ENCODE measurements at places on chromosomes 2 and 18.

GRCh38 chr2:152127628-152128027, 28.8 kb upstream of the CACNB4 start:
- no peak for DNase-seq

DNA sequence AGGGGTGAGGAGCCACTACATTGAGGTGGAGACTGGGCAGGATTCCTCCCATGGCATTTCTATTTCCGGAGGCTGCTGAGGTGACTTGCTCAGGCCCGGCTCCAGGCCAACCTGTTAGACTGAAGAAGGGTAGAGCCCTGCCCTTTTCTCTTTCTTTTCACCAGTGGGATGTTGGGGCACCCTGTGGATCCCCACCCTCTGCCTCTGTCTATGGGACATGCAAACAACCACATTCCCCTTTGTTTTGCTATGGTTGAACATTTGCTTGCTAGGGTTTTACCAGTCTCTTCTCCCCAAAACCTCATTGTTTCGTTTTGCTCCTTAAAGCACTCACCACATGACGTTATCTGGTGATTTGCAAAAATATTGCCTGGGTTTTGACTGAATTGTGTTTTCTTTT, 183.3 kb downstream of the ARL4C start:
- no peak for DNase-seq

DNA sequence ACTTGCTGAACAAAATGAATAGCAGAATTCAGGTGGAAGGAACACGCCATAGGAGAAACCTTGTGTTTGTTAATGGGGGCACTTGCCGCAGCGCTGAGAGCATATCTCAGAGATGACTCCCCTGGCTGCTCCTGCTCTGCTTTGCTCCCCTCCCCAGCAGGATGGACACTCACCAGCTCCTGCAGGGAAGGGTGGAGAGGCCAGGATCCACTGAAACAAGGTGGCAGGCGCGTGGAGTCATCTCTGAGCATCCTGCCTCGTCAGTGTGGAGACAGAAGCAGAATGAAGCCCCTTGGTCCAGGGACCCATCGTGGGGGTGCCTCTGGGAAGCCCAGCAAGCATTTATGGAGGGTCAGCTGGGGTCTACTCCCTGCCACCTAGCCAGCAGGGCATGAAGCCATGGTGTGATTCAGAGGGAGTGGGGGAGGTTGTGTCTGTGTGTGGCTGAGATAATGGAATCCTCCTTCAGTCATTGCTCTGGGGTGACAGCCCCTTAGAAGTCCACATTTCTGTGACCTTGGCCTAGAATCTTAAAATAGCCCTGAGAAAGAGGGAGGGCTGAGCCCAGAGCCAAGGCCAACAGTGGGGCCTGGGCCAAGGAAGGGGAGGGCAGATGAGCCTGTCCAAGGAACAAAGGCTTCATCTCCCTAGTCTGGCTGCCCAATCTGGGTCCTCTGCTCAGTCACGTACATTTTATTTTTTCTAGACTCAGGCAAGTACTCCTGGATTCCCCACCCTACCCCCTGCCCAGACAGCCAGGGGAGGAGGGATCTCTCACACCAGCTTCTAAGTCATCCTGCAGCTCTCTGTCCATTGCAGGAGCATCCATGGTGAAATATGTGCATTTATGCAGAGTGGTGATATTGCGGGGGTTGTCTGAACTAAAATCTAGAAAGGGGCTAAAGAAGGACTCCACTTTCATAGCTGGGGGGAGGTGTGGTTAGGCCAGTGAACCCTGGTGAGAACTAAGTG, 215.4 kb downstream of the ZBTB7C start:
- DNase-seq, result no peak

GRCh38 chr2:204143216-204144014, 206.9 kb downstream of the ICOS start:
- DNase-seq, result no peak

DNA sequence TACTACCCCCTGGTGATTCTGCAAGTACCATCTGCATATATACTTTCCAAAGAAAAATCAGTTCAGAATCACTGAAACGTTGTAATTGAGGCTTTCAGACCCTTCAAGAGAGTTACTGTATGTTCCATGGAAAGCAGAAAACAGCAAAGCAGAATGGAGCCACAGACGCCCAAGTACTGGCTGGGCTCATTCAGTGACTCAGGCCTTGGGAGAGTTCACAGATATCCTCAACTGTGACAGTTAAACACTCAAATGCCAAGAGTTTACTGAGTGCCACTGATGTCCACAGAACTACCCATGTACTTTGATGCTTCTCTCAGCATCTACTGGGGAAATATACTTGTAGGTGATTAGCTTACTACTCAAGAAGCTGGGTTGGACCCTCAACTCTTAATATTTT, 303.4 kb downstream of the TCF4 start:
- DNase-seq, result no peak

DNA sequence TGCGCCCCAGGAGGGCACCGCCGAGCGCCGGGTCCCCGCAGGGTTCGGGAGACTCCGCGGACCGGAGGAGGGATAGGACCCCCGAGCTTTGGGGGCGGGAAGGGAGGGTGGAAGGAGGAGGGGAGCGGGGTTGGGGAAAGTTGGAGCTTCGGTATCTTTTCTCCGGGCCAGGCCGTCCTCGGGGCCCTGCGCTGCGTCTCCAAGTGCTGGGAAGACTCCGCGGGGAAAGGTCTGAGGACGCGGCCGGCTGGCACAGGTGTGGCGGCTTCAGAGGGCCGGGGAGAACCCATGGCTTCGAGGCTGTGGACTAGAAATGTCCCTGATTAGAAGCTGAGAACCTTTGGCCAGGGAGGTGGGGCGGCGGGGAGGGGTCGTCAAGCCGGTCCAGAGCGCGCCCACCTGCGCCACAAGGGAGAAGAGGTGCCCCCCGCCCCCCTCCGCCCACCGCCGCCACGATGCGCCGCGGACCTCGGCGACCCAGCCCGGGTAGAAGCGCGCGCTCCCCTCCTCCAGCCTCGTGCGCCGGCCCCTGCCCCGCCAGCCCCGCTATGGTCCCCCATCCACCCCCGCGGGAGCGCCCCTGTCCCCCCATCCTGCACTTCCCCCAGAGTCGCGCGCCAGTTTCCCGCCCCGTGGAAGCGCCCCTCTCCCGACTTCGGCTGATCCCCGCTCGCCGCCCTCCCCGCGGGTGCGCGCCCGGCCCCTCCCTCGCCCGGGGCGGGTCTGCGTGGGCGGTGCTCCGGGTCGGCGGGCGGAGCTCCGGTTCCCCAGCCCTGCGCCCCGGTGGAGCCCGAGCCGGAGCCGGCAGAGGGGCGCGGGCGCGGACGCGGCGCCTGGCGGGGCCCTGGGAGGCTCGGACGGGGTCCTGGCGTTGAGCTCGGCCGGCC, at the start of gene SNTG2:
Gene SNTG2, plus strand, starts transcription at position 770 of the 887 bp plus-strand sequence. CDS start 148 bp downstream, outside the sequence.
- no peak for DNase-seq

DNA sequence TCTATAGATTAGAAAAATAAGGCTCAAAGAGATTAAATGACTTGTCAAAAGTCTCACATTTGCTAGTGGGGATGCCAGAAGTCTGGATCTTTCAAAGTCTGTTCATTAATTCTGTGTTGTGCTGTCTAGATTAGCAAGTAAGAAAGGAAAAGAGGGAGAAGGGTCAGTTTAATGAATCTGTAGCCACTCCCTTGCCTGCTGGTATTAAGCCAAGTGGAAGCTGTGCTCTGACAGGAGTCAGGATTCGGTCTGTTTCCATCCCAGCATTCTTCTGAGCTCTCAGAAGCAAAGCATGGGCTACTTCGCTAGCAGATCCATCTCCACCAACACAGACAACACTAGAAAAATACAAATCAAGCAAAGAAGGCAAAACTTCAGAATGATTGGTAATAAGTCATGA, 98.5 kb downstream of the CERKL start:
- no peak for DNase-seq

- DNase-seq, result no peak
Measured at GRCh38 chr2:164275659-164276058, 345.6 kb downstream of the GRB14 start.

- DNase-seq, result no peak
Measured at GRCh38 chr2:55200416-55200815, 31.7 kb downstream of the CLHC1 start.

GRCh38 chr2:206993396-206993911, 54.1 kb downstream of the CPO start:
- no peak for DNase-seq

DNA sequence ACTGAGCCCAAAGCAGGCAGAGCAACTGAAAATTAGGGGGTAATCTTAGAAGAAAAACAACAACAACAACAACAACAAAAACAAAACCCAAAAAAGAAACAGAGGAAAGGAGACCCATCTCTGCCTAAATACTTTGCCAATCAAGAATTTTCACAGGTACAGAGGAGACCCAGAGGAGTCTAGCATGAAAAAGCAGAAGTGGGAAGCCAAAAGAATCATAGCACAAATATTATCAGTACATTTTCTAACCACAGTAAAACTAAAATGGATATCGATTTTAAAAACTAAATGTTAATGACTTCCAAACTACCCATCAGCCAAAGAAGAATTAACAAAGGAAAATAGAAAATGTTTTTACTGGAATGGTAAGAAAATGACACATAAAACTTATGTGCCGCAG, 148.1 kb downstream of the BAZ2B start:
- DNase-seq, result no peak
